Muscle of arm (tissue), 14 donors: ENCODE measurements at places on chromosomes 2 and 18. TPM values are rescaled to one million over a fixed set of nuclear protein-coding genes. Genes with fewer than 3 reads are reported as not detected.

KCNG3 gene
- not detected for polyA plus RNA-seq

ERFE gene
- 9.7 TPM for polyA plus RNA-seq

- DNase-seq, result no peak
Observed at GRCh38 chr18:69580107-69580506, 179.4 kb downstream of the DOK6 start.

GRCh38 chr2:128447538-128447995 lies 128.9 kb upstream of the HS6ST1 start:
- DNase-seq, result no peak

DNA sequence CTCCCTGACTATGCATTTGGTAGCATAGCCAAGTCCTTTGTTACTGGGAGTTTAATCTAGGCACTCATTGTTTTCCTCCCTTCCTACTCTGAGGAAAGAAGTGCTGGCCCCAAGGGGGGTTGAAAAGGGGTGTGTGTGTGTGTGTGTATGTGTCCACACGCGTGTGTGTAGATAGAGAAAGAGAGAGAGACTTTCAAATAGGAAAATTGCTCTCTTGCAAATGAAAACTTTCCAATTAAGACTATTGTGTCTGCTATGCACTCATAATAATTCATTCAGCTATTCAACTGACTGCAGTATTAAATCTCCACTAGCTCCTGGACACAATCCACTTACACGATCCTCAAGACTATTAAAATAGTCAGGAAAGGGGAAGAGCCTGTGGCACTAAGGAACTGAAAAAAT lies 92.9 kb upstream of the CSRNP3 start:
- DNase-seq, result peak; percentile 4

DNA sequence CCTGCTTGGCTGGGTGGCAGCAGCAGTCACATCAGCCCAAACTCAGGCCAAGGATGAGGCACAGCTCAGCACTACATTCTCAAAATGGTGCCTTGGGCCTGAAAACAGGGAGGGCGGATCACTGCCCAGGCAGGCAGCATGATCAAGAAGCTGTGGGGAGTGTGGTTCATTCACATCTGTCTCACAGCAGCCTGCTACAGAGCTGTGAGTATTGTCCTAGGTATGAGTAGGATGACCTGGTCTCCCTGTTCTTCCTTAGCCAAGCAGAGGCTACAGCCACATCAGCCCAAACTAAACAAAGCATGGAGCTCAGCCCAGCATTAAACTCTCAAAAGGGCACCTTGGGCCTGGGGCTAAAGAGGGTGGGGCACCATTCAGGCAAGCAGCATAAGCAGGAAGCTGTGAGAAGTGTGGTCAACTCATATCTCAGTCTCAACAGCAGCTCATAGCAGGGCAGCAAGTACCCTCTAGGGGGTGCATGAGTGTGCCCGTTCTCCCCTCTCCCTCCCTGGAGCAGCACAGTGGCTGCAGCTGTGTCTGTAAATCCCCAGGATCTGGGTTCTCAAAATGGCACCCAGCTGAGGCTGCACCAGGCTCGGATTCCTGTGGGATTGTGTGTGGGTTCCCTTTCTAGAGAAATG lies 139.6 kb downstream of the TRABD2A start:
- DNase-seq, result no peak

DNA sequence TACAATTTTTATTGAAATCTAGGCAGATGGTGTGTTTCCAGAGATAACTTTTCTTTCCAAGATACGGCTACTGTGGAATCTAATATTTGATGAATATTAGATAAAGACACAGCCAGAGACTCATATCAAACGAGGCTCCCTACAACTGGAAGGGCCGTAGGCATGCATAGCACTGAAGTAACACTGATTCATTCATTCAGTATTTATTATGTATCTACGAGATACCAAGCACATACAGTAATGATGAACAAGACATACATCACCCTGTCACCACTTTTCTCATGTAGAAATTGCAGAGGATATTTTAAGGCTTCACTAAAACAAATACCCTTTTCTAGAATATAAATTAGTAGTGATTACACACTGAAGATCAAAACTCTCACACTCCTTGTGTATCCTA lies 74.5 kb downstream of the KCTD18 start:
- no peak for DNase-seq

DNA sequence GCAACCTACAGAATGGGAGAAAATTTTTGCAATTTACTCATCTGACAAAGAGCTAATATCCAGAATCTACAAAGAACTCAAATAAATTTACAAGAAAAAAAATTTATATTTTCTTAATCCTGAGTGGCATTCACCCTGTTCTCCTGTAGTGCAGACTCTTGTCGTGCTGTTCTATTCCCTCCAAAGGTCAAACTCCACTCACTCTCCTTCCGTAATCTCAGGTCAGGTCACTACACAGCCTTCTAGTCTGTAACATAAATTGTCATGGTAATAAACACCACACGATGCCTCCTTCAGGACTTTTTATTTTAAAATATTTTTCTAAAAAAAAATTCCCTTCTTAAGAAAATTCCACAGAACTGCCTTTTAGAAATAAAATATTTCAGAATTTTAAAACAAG lies 417.9 kb upstream of the GCFC2 start:
- DNase-seq, result no peak

DNA sequence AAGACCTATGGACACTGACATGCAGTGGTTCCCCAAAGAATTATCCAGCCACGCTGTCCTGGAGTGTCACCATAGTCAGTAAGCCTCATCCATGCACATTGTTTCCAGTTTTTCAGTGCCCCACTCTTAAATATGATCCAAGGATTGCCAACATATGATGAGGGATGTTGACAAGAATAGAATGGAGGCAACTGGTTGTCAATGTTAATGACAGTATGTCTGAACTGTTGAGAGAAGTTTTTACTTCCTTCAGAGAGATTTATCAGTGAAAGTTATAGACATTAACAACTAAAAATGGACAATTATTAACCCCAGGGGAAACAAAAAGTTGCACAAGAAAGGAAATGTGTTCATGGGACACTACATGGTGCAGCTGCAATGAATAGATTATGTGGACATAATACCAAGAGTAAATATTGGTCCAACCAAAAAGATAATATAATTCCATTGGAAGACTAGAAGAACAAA lies 69.9 kb downstream of the CYP26B1 start:
- no peak for DNase-seq

GRCh38 chr2:45585267-45585861 lies 25.7 kb downstream of the SRBD1 start:
- peak; percentile 26 for DNase-seq

GRCh38 chr2:216992056-216992675 lies 132.3 kb upstream of the TNP1 start:
- peak; percentile 41 for DNase-seq

DNA sequence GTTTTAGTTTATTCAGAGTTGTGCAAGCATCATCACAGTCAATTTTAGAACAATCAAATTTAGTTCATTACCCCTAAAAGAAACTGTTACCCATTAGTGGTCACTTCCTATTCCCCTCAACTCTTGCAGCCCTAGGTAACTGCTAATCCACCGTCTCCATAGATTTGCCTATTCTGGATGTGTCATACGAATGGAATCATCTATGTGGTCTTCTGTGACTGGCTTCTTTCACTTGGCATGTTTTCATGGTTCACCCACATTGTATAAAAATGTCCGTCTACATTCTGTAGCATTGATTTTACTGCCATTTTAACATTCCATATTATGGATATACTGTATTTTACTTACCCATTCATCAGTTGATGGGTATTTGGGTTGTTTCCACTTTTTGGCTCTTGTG lies 5.3 kb upstream of the CEP68 start:
- DNase-seq, result no peak

DNA sequence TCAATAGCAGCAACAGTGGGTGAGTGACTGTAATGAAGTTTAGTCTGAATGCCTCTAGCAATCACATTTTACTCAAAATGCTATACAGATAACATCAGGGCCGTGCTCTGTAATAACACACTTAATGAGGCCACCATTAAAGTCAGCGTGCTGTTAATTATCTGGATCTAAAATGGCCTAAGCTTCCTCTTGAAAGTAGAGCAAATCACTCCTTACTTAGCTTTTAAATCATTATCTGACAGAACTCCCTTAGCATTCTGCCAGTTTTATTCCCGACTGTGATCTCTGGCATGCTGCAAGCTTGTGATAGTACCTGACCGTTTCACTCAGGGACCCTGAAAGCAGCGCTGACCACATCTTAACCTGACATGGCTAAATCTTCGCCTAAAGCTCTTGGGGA lies 9.0 kb downstream of the RPS7 start:
- no peak for DNase-seq
